ENCODE measurements at places on chromosomes 4 and X.
A peak's percentile ranks its signal among the peaks of the same experiment; 100 is the strongest.

DNA sequence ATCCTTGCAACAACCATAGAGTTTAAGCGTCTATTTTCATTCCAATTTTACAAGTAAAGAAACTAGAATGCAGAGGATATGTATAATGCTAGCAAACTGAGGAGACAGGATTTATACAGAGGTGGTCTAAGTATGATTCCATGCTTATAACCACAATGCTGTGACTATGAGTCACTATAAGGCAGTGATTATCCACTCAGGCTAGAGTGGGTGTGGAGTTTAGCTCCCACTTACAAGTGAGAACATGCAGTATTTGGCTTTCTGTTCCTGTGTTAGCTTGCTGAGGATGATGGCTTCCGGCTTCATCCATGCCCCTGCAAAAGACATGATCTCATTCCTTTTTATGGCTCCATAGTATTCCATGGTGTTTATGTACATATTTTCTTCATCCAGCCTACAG lies 41.6 kb upstream of the EDA2R start:
- no peak overlapping the region for H3K4me3 ChIP-seq
- no peaks in the 10 kb centered on the region for H3K27me3 ChIP-seq
- no peaks in the 10 kb centered on the region for H3K36me3 ChIP-seq
- H3K27ac ChIP-seq, result no peak overlapping the region
- DNase-seq, result no peak
- no peaks in the 10 kb centered on the region for H3K4me1 ChIP-seq

DNA sequence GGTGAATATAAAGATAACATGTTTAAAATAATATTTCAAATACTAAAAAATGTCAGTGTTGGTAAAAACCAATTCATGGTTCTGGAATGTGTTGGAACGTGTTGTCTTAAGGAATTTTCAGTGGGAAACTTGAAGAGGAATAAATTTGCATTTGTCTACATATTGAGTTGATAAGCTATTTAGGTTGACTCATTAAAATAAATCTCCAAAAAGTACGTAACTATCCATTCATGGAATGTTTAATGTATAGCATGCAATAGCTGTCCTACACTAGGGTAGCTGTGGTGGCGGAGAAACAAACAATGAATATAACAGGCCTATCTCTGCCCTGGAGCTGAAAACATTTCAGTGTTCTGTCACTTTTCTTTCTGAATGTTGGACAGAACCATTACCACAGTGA lies 20.3 kb downstream of the SHISA3 start:
- no peak overlapping the region for H3K4me3 ChIP-seq
- H3K27ac ChIP-seq, result no peak overlapping the region
- no peaks in the 10 kb centered on the region for H3K27me3 ChIP-seq
- no peak for DNase-seq
- no peaks in the 10 kb centered on the region for H3K36me3 ChIP-seq
- H3K4me1 ChIP-seq, result no peaks in the 10 kb centered on the region

- no peak for DNase-seq
- no peak overlapping the region for H3K27ac ChIP-seq
- H3K4me3 ChIP-seq, result no peak overlapping the region
- H3K4me1 ChIP-seq, result no peaks in the 10 kb centered on the region
- no peaks in the 10 kb centered on the region for H3K27me3 ChIP-seq
- H3K36me3 ChIP-seq, result no peaks in the 10 kb centered on the region
Measured at GRCh38 chr4:8023696-8024033, 84.0 kb upstream of the AFAP1 start.

GRCh38 chrX:75228854-75229253 lies 45.0 kb upstream of the UPRT start:
- no peak overlapping the region for H3K27ac ChIP-seq
- no peak for DNase-seq
- H3K36me3 ChIP-seq, result no peaks in the 10 kb centered on the region

GRCh38 chr4:99927566-99927965 lies 18.9 kb downstream of the DNAJB14 start:
- no peak overlapping the region for H3K27ac ChIP-seq
- no peaks in the 10 kb centered on the region for H3K27me3 ChIP-seq
- H3K4me1 ChIP-seq, result no peaks in the 10 kb centered on the region

DNA sequence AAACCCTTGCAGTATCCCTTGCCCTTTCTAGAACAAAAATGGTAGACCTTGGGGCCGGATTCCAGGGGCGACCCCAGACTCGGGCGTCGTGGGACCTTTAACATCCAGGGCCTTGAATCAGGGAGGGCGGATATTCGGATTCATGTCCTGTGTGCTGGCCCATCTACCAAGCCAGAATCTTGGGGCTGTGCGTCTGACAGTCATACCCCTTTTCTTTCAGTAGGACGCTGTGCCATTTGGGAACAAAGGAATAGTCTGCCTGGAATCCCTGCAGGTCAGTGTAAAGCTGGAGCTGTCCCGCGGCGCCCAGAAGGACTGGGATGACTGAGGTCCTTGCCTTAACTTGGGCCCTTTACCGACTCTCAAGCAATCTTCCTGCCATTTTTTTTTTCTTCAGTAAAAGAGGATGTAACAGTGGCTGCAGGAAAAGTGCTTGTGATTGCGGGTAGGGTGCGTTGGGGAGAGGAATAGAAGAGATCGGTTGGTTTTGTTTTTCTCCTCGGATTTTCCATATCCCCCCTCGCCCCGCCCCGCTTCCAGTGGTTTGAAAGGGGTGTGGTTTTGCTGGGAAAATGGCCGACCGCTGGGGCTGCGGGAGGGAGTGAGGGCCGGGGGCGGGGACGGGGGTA lies 518 bp downstream of the ARMCX1 start:
- no peaks in the 10 kb centered on the region for H3K27me3 ChIP-seq
- H3K27ac ChIP-seq, result no peak overlapping the region
- H3K4me3 ChIP-seq, result no peak overlapping the region
- DNase-seq, result no peak
- no peaks in the 10 kb centered on the region for H3K4me1 ChIP-seq

DNA sequence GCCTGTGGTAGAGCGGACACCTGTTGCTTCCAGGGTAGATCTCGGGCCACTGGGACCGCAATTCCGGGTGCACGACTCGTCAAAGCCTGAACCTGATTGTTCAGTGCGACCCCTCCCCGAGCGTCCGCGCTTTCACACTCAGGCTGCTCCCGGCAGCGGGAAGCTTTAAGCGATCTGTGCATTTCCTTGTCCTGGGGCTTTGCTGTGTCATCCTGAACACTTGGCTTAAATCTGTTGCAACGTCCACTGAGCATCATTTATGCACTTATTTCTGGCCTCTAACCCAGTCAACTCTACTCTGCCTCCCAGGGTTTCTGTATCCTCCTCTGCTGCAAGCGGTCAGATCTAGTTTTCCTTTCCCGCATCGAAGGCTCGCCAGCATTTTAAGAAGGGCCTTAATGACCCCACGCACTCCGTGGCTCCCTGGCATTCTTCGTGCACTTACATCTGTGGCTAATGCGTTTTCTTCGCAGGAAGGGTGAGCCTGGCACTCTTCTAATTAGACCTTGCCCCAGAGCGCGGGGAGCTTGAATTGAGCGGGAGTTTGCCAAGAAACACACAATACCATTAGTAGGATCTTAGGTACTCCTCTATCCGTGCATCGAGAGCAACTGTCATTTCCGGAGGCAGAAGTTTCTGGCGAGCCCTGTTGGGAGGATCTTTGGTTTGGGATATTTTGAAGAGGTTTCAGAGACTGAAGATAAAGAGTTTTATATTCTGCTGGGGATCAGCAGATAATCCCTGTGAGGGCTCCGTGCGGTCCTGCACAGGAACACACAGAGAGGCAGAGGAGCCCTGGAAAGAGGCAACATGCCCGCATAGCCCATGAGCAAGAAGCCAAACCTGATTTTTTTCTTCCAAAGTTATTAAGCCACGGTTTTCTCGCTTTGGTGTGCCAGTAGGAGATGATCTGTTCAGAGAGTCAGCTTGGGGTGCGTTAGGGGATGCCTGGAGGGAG lies 654 bp upstream of the DDIT4L start:
- H3K27ac ChIP-seq, result no peak overlapping the region
- DNase-seq, result no peak
- no peaks in the 10 kb centered on the region for H3K36me3 ChIP-seq
- peak overlapping the region; percentile 69 for H3K4me3 ChIP-seq

- no peaks in the 10 kb centered on the region for H3K36me3 ChIP-seq
- H3K4me1 ChIP-seq, result no peaks in the 10 kb centered on the region
- H3K27ac ChIP-seq, result no peak overlapping the region
- H3K27me3 ChIP-seq, result no peaks in the 10 kb centered on the region
Measured at GRCh38 chr4:73653695-73654106, 33.5 kb upstream of the RASSF6 start.

- no peaks in the 10 kb centered on the region for H3K27me3 ChIP-seq
- H3K4me1 ChIP-seq, result no peaks in the 10 kb centered on the region
- H3K4me3 ChIP-seq, result no peak overlapping the region
Measured at GRCh38 chrX:65750674-65751469, 83.4 kb downstream of the MSN start.

DNA sequence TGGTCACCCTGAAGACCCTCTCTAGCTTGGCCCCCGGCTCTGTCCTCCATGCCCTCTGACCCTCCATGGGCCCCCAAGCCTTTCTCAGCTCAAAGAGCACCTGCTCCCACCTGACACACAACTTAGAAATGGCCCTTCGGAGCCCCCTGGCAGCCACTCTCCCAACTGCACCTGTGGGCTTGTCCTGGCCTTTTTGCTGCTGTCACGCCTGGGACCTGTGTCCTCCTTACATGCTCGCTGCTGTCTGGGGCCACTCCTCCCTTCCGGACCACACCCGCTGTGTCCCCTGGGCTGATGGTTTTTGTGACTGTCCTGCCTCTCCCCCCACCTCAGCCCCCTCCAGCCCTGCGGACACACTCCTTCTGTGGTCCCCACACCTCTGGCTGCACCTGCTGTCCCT lies 106.2 kb upstream of the AFAP1 start:
- DNase-seq, result no peak
- no peaks in the 10 kb centered on the region for H3K4me1 ChIP-seq
- H3K27me3 ChIP-seq, result no peaks in the 10 kb centered on the region
- no peaks in the 10 kb centered on the region for H3K36me3 ChIP-seq
- no peak overlapping the region for H3K27ac ChIP-seq

GRCh38 chr4:184550476-184550875 lies 76.1 kb upstream of the IRF2 start:
- no peaks in the 10 kb centered on the region for H3K4me1 ChIP-seq
- DNase-seq, result no peak
- no peak overlapping the region for H3K4me3 ChIP-seq
- no peaks in the 10 kb centered on the region for H3K27me3 ChIP-seq
- H3K27ac ChIP-seq, result no peak overlapping the region

DNA sequence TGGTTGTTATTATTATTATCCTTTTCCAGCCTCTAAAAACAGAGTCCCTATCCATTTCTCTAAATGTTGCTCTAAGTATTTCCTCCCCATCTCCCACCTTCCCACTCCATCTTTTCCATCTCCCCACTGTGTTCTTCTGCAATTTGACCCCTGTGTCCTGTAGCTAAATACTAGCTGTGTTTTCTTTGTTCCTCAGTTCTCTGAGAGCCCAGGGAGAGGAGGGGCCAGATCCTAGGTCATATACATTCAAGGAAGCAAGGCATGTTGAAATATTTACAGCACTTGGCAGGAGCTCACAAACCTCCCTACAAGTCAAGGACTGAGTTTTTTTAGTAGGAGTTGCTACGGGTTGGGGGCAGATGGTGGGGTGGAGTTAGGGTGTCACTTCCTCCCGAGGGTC lies 10.5 kb downstream of the SLC16A2 start:
- DNase-seq, result no peak
- no peaks in the 10 kb centered on the region for H3K4me1 ChIP-seq
- H3K27ac ChIP-seq, result no peak overlapping the region
- H3K27me3 ChIP-seq, result no peaks in the 10 kb centered on the region
- no peak overlapping the region for H3K4me3 ChIP-seq

GRCh38 chr4:20870436-20870835 lies 170.2 kb downstream of the PACRGL start:
- no peak overlapping the region for H3K27ac ChIP-seq
- no peak for DNase-seq
- no peaks in the 10 kb centered on the region for H3K27me3 ChIP-seq

DNA sequence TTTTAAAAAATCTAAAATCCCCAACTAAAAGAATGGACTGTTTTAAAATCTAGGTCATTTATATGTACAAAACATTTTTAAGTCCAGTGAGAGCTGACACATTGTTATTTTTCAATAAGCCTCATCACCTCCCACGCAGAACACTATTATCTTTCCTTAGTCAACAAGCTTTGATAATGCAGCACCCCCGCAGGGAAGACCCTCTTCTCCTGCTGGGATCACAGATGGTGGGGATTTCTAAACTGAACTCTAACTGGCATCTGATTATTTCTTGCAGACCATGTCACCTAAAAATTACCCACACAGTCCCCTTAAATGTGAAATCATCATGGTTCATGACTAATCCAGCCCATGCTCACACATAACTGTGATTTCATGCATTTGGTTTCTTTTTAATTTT lies 11.6 kb downstream of the SYTL4 start:
- H3K27ac ChIP-seq, result no peak overlapping the region
- no peaks in the 10 kb centered on the region for H3K27me3 ChIP-seq
- H3K36me3 ChIP-seq, result no peaks in the 10 kb centered on the region
- H3K4me3 ChIP-seq, result no peak overlapping the region

- DNase-seq, result no peak
- no peaks in the 10 kb centered on the region for H3K27me3 ChIP-seq
- no peaks in the 10 kb centered on the region for H3K4me1 ChIP-seq
- no peak overlapping the region for H3K4me3 ChIP-seq
- no peak overlapping the region for H3K27ac ChIP-seq
- H3K36me3 ChIP-seq, result no peaks in the 10 kb centered on the region
Measured at GRCh38 chr4:84803720-84804119, 162.8 kb downstream of the WDFY3 start.

DNA sequence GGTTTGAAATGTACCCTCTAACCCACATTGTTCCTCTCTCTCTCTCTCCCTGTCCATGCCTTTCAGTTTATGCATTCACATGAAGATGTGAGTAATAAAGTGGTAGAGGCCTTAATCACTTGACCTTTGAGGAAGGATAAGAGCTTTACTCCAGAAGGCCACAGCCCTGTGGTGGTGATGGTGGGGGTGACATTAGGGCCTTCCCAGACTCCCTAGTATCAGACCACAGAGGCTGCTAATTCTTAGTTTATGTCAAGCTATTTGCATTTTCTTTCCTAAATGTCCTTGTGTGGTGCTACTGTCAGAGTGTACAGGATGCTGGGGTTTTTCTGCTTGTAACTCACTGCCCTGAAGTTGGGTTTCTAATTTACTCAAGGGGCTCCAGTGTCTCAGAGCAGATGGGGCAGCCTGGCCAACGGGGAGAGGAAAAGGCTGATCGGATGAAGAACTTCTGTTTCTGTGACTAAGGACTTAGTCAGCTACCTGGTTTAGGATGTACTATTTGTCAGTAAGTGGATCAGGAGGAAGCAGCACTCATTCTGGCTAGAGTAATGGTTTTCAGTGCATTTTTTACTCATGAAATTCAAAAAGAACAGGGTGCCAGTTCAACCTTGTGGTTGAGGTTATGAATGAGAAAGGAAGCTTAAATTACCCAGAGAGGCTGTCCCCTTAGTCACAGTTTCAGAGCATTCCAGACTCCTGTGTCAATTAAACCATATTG lies 509.6 kb upstream of the DIPK2B start:
- H3K36me3 ChIP-seq, result peaks cover 25% of the 10 kb centered on the region
- no peaks in the 10 kb centered on the region for H3K27me3 ChIP-seq
- H3K4me3 ChIP-seq, result no peak overlapping the region
- peak; percentile 99 for DNase-seq
- peak overlapping the region; percentile 99 for H3K27ac ChIP-seq
- peaks cover 44% of the 10 kb centered on the region for H3K4me1 ChIP-seq
